ENCODE measurements at places on chromosomes 1 and 21. TPM values are rescaled to one million over a fixed set of nuclear protein-coding genes. Genes with fewer than 3 reads are reported as not detected.

Gene ARMH1
- 30.0 TPM for total RNA-seq

Gene SLC44A3
- total RNA-seq = 0.10 TPM

Gene PAX7
- total RNA-seq = not detected

Gene CR1
- total RNA-seq = 29.1 TPM

Gene TGFB2
- 0.31 TPM for total RNA-seq

Gene KIF26B
- 0.31 TPM for total RNA-seq

Gene VTCN1
- total RNA-seq = not detected

Gene GJC2
- 0.84 TPM for total RNA-seq

Gene C1orf167
- total RNA-seq = not detected

Gene SLC44A5
- total RNA-seq = 0.52 TPM

Gene TEDDM1
- total RNA-seq = not detected

Gene GJB3
- total RNA-seq = not detected

Gene MAGOH
- total RNA-seq = 63.0 TPM

Gene CRNN
- total RNA-seq = not detected

Gene COL9A2
- total RNA-seq = 4.1 TPM

Gene AMY1A
- total RNA-seq = not detected
